Activated CD8-positive, alpha-beta T cell treated with anti-CD3 and anti-CD28 coated beads, Interleukin-2, amount 10 ng/mL, durations not matched to agents 7 days and 5 days (primary cell): ENCODE measurements at places on chromosomes 7 and 10. TPM values are rescaled to one million over a fixed set of nuclear protein-coding genes. Genes with fewer than 3 reads are reported as not detected.

DNA sequence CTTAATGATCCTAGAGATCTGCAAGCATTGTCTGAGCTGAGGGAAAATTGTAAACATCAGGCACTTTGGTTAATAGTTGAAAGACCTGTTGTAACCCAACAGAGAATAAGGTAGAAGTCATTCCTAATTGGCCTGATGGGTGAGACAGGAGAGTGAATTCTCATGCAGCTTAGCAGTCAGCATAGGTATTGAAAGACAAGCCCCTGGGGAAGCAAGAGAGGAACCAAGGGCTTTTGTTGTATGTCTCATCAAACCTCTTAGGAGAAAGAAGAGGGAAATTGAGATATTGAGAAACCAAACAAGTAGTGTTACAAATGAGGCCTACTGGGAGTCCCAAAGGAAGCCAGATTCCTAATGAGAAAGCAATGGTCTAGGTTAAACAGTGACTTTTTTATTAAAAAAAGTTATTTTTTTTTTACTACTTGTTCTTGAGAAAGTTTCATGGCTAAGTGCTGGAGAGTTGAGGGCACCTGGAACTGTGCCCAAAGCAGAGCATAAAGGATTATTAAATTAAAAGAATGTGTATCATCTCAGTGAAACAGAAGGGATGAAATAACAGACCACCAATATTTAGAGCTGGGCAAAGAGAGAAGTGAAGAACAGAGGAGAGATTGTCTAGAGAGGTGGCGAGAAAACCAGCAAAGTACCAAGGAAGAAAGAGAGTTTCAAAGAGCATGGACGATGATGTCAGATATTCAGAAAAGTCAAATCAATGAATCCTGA is 168.9 kb downstream of the CDK14 start:
- no peaks in the 10 kb centered on the region for H3K27me3 ChIP-seq
- H3K27ac ChIP-seq: no peak overlapping the region
- no peaks in the 10 kb centered on the region for H3K36me3 ChIP-seq
- no peaks in the 10 kb centered on the region for H3K4me1 ChIP-seq

Gene UTF1
- not detected for total RNA-seq

GRCh38 chr7:8035647-8036518 is 67.3 kb downstream of the GLCCI1 start:
- peaks cover 6% of the 10 kb centered on the region for H3K4me1 ChIP-seq
- no peak for DNase-seq
- H3K4me3 ChIP-seq: no peak overlapping the region
- peaks cover 25% of the 10 kb centered on the region for H3K36me3 ChIP-seq
- no peak overlapping the region for H3K27ac ChIP-seq

GRCh38 chr10:70537398-70538194 is 59.0 kb downstream of the PALD1 start:
- peak; percentile 37 for DNase-seq
- no peaks in the 10 kb centered on the region for H3K36me3 ChIP-seq
- no peak overlapping the region for H3K27ac ChIP-seq
- no peaks in the 10 kb centered on the region for H3K27me3 ChIP-seq

Gene TRPV5
- total RNA-seq: not detected

- H3K27me3 ChIP-seq: peaks cover 9% of the 10 kb centered on the region
- no peak for DNase-seq
- no peaks in the 10 kb centered on the region for H3K36me3 ChIP-seq
- H3K4me3 ChIP-seq: no peak overlapping the region
These were observed 287.4 kb upstream of the ZMIZ1 start for GRCh38 chr10:78781251-78781913.

GRCh38 chr7:151249732-151250072 is 1.2 kb upstream of the SMARCD3 start:
- no peak overlapping the region for H3K27ac ChIP-seq
- peaks cover 30% of the 10 kb centered on the region for H3K4me1 ChIP-seq
- H3K4me3 ChIP-seq: no peak overlapping the region
- H3K27me3 ChIP-seq: peaks cover 75% of the 10 kb centered on the region
- no peak for DNase-seq
- H3K36me3 ChIP-seq: no peaks in the 10 kb centered on the region

Gene LRGUK
- 0.18 TPM for total RNA-seq

Gene CPA5
- total RNA-seq: not detected

- H3K36me3 ChIP-seq: peaks cover 86% of the 10 kb centered on the region
- peak; percentile 46 for DNase-seq
- H3K27ac ChIP-seq: peak overlapping the region; percentile 99
- peaks cover 73% of the 10 kb centered on the region for H3K4me1 ChIP-seq
- H3K4me3 ChIP-seq: peak overlapping the region; percentile 90
These were observed 26.9 kb downstream of the PRSS2 start for GRCh38 chr7:142797391-142798377.

Gene LIPK
- total RNA-seq: not detected

GRCh38 chr7:30796105-30796869 is 25.1 kb downstream of the MINDY4 start:
- peak overlapping the region; percentile 58 for H3K27ac ChIP-seq
- H3K4me3 ChIP-seq: no peak overlapping the region
- peaks cover 30% of the 10 kb centered on the region for H3K4me1 ChIP-seq
- no peak for DNase-seq

DNA sequence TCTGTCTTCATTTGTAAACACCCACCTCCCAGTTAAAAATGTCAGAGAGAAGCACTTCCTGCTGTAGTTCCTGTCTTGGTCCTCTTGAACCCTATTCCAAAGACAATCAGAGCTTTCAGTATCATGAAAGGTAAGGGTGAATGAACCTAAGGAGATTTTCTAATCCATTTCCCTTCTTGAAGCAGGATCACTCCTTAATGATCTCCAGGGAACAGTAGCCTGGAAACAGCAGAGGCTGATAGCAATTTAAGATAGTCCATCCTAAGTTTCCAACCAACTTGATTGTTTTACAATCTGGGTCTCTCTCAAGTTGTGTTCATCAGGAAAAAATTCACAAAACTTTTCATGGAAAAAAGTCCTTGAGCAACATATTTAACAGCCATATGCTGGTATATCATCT is 273.6 kb downstream of the NEBL start:
- H3K27me3 ChIP-seq: no peaks in the 10 kb centered on the region
- no peak for DNase-seq
- no peaks in the 10 kb centered on the region for H3K4me1 ChIP-seq
- no peak overlapping the region for H3K27ac ChIP-seq
- no peak overlapping the region for H3K4me3 ChIP-seq

DNA sequence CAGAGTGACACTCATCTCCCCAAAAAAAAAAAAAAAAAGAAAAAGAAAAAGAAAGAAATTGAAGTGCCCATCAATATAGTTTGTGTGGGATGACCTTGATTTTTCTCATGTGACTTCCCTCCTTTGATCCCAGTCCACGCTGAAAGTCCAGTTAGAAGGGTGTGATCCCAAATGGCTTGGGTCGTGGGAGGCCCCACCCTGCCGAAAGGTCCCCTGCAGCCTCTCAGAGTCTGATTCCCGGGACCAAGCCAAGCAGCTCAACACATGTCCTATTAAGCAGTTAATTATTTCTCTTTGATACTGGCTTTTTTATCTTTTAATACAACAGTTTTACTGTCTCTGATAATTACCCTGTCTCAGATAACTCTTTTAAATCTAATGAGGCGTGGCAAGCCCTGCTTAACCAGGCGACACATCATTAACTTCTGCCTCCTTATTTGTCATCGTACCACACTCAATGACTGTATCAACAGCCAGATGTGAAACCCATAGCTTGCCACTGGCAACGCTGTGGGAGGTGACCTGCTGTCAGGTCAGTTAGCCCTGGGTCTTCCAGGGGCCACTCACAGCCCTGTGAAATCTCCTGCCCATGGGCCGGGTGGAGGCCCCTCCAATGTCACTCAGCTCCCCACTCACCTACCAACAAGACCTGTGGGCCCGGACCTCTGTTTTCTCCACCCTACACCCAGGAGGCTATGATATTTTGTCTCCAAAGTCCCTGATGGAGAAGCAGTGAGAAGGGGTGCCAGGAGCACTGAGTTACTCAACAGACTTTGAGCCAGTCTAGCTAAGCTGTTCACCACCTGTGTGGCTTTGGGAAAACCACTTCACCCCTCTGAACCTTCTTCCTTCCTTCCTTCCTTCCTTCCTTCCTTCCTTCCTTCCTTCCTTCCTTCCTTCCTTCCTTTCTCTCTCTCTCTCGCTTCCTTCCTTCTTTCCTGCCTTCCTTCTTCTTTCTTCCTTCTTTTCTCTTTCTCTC is 110.0 kb upstream of the SFMBT2 start:
- H3K4me1 ChIP-seq: peaks cover 62% of the 10 kb centered on the region
- no peaks in the 10 kb centered on the region for H3K27me3 ChIP-seq
- H3K27ac ChIP-seq: peak overlapping the region; percentile 30
- DNase-seq: no peak
- peaks cover 16% of the 10 kb centered on the region for H3K36me3 ChIP-seq
- H3K4me3 ChIP-seq: no peak overlapping the region

DNA sequence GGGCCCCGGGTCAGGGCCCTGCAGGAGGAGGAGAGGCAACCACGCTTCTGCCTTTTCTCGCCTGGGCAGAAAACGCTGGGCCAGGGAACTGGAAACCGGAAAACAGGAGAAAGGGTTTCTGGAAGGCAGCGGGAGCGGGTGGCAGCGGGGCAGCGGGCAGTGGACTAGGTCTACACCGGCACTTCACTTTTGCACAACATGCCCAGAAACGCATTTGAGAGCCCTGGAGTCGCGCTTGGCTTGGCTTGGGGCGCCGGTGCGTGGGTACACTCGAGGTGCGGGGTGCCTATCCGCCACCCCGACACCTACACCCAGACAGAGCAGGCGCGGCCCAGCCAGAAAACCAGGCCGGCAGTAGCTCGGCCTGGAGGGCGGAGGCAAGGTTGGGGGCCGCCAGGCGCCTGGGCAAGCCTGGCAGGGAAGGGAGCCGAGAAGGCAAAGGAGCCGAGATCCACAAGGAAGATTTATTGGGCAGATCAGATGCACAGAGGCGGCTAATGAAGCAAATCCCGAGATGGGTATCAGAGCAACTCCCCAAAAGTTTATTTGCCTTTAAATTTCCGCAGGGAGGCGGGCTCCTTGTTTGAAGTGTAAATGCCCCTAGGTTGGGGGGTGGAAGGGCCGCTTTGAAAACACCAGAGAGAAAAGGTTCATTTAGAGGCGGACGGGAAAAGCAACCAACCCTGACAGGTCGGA is 3.2 kb upstream of the PAX2 start:
- no peak for DNase-seq
- H3K27ac ChIP-seq: no peak overlapping the region
- no peak overlapping the region for H3K4me3 ChIP-seq
- peaks cover 38% of the 10 kb centered on the region for H3K4me1 ChIP-seq
- no peaks in the 10 kb centered on the region for H3K36me3 ChIP-seq

DNA sequence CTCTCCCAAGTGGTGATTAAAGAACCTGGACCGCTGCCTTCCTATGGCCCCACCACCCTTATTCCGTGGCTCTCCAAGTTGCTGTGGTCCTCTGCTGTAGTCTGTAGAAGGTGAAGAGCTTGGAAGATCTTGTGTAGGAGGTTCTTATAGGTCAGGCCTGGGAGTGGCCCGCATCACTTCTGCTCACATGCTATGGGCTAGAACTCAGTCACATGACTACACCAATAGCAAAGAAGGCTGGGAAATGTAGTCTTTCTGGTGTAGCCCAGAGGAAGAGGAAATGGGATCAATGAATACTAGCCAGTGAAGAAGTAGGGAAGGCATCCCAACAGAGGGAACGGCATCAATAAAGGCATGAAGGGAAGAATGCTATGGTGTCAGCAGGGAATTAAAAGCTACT is 41.3 kb upstream of the AOAH start:
- no peak overlapping the region for H3K4me3 ChIP-seq
- no peak for DNase-seq
- H3K4me1 ChIP-seq: peaks cover 46% of the 10 kb centered on the region
- no peaks in the 10 kb centered on the region for H3K27me3 ChIP-seq

Gene ADAP1
- total RNA-seq: 28.6 TPM

Gene PODXL
- 1.5 TPM for total RNA-seq

- H3K4me1 ChIP-seq: no peaks in the 10 kb centered on the region
- H3K4me3 ChIP-seq: no peak overlapping the region
- peaks cover 13% of the 10 kb centered on the region for H3K27me3 ChIP-seq
- H3K27ac ChIP-seq: no peak overlapping the region
- DNase-seq: no peak
These were observed 10.3 kb downstream of the CDHR1 start for GRCh38 chr10:84204610-84205009.

Gene ATRNL1
- not detected for total RNA-seq

Gene IFIT1B
- total RNA-seq: not detected

DNA sequence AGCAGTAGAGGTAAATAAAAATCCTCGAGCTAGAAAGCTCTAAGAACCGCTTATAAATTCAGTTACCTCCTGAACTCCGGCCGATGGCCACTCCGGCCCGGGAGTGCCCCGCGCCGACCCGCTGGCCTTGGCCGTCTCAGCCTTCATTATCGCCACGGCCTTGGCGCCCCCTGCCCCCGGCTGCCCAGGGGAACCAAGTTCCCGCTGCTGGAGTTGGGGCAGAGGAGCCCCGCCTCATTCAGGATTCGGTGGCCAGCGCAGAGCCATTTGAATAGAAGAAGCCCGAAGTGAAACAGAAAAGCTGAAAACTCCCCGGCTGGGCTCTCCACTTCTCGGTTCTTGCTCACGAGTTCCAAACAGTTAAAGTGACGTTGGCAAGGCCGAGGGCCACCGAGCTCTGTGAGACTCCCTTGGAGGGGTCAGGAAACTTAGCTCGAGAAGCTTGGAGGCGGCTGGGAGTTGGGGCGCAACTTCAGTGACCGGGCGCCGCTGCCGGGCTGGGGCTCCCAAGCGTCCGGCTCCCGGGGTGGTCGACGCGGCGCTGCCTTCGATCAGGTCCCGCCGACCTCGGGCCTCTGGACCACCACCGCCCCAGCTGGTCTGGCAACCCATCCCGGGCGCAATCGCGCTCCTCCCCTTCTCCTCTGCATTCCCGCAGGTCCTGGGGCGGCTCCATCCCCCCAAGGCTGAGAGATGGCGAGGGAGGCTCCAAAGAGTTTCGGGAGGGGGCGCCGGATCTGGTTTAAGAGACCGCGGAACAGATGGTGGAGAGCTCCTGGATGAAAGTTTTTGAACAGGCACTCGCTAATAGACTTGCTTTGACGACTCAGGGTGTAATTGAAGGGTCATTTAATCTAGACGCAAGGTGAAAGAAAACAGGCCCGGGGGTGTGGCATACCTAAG is 5.8 kb upstream of the FEZF1 start:
- DNase-seq: no peak
- peaks cover 73% of the 10 kb centered on the region for H3K27me3 ChIP-seq
- H3K4me3 ChIP-seq: no peak overlapping the region
- no peak overlapping the region for H3K27ac ChIP-seq

DNA sequence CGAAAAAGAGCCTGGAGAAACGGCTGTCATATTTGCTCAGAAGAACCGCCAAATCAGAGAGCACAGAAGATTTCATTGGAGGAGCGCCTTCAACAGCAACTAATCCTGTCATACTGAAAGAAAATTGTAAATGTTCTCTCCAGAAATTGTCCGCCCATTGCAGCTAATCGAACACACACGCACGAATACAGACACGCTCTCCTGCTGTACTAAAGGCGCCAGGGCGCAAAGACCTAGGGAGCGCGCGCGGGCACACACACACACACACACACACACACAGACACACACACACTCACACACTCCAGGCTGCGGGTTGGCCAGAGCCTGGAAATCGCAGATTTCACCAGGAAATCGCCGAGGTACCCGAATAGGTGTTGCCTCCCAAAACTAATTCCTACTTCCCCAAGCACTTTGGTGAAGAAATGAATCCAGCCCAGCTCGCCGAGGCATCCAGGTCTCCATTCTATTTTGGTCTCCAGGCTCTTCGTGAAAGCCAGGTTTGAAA is at the start of gene CHRM2:
TSS of gene CHRM2 (plus strand) at position 157 of the 505 bp plus-strand sequence. CDS start 146,214 bp downstream, outside the sequence.
- DNase-seq: no peak
- H3K27me3 ChIP-seq: peaks cover 34% of the 10 kb centered on the region
- H3K4me3 ChIP-seq: no peak within 1 kb of the TSS
- H3K4me1 ChIP-seq: no peaks in the 10 kb centered on the region

GRCh38 chr7:7869036-7869435 is 99.6 kb upstream of the GLCCI1 start:
- no peak overlapping the region for H3K27ac ChIP-seq
- no peaks in the 10 kb centered on the region for H3K4me1 ChIP-seq
- H3K27me3 ChIP-seq: no peaks in the 10 kb centered on the region
- H3K4me3 ChIP-seq: no peak overlapping the region
